Jurkat, Clone E6-1 (cell line): ENCODE measurements at places on chromosomes 1 and 21.
A peak's percentile ranks its signal among the peaks of the same experiment; 100 is the strongest.

DNA sequence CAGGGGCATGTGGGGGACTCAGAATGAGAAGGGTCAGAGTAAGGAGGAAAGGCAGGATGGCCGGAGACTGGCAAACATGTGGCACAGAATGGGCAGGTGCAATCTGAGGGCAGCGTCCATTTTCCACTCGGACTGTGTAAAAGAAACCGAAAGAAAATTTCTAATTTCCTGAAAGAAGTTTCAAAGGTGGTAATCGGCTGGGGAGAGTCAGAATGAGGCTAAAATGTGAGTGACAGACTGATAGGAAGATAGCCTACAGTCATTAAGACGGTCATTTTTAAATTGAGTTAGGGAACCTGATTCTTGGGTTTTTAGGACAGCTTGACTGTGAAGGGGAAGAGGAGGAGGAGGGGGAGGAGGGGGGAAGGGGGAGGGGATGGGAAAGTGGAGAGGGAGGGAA lies 23.6 kb downstream of the COA6 start:
- no peak for DNase-seq

- no peak for DNase-seq
Observed at GRCh38 chr1:7366955-7367665, 404.0 kb upstream of the VAMP3 start.

GRCh38 chr1:87394513-87394912 lies 65.8 kb downstream of the LMO4 start:
- no peak for DNase-seq

- DNase-seq: no peak
Observed at GRCh38 chr1:37879865-37880264, 20.5 kb upstream of the MTF1 start.

- no peak for DNase-seq
Observed at GRCh38 chr1:5577255-5578040, 414.8 kb downstream of the NPHP4 start.

GRCh38 chr1:209266590-209267205 lies 316.8 kb upstream of the CAMK1G start:
- DNase-seq: no peak

DNA sequence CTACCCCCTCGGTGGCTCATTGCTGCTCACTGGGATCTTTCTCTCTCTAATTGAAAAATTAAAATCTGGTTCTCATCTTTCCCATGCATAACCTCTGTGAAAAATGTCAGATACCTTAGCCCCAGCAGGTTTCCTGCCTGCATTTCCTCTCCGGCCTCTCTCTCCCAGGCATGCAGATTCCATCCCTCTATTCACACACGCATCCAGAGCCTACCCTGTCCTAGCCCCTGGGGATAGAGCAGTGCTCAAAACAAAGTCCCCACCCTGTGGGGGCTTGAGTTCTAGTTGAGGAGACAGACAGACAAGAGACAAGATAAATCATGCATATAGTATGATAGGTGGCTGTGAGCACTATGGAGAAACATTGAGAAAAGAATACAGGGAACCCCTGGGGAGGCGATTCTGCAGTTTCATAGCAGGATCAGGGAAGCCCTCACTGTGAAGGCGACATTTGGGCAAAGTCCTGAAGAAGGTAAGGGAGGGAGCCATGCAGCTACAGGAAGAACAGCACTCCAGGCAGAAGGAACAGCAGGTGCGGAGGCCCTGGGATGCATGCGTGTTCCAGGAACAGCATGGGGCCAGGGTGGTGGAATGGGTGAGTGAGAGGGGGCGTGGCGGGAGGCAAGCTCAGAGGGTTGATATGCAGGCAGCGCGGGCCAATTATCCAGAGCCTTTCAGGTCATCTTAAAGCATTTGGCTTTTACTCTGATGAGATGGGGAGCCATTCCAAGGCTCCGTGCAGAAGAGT lies 3.5 kb upstream of the BSND start:
- no peak for DNase-seq

DNA sequence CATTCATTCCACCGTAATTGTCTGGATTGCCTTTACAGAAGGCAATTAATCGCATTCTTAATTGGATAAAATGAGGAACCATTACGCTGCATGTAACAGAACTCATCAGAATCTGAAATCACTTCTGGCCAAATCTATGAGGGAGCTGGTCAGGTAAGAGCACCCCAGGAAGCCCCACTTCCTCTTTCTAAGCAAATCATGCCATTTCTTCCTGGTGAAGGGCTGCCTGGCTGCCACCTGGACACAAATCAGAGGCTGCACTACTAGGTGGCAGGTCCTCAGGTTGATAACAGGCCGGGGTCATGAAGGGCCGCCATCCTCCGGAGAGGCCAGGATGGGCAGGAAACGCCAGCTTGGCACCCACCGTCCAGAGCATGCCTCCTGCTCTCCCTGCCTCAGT lies 73.7 kb downstream of the CAPZB start:
- no peak for DNase-seq

DNA sequence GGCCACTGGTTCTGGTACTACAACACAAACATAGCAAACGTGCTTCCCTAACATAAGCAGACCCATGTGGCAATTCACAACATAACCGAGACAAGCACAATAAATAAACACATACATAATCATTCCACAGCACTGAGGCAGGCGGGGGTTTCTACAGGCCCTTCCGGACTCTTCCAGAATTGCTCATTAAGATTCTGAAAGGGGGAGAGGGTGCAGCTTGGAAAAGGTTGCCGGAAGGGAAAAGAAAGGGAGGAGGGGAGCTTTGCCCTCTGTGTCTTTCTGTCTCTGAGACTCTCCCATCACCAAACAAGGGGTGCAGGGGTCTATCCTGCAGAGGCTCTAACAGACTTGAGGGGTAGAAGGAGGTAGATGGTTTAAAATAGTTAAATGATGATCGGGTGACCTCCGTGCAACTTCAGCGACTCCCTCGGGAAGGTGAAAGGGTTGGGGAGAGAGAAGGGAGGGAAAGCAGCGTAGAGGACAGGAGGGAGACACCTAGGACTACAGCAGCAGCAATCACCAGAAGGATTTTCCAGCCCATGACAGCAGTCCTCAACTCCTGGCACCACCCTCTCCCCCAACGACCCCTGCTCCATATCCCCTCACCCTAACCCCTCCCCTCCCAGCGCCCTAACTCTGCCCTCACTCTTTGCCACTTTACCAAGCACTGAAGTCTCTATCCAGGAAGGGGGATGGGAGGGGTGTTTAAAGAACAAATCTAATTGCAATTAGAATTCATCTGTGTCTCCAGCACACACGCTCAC lies 365.5 kb upstream of the ESRRG start:
- no peak for DNase-seq

- no peak for DNase-seq
Observed at GRCh38 chr1:205012391-205013140, 30.4 kb upstream of the CNTN2 start.

- DNase-seq: no peak
Observed at GRCh38 chr1:226816576-226816975, 53.8 kb upstream of the PSEN2 start.

DNA sequence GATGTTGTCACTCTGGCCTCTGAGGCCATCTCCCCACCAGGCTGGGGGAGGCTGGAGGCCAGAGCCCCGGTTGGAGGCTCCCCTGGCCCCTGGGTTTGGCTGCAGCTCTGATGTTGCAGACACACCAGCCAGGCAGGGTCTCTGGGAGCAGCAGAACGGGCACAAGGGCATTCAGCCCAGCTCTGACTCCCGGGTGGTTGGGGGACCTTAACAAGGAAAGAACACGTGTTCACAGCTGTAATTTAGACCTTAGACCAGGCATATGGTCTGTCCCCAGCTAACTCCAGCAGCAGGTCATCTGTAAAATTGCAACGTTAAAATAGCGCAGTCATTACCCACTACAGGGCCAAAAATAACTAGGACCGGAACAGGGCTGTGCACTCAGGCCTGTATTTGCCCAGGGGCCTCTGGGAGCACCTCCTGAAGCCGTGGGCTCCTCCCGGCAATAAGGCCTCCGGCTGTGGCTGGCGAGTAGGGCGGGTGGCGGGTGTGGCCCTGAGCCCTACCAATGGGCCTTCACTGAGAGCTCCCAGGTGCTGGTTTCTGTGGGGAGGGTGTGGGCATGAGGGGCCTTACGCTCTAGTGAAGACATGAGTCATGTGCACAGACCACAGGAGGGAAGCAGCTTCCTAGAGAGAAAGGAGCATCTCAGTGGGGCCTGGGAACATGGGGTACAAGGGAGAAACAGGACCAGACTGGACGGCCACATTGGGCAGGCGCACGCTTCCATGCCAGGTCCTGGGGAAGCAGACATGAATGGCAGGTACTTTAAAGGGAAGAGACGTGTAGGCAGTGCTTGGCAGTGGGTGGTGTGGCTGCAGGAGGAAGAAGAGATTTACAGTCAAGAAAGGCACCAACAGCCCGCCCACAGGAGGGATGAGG lies 6.1 kb downstream of the LDLRAP1 start:
- peak; percentile 63 for DNase-seq

DNA sequence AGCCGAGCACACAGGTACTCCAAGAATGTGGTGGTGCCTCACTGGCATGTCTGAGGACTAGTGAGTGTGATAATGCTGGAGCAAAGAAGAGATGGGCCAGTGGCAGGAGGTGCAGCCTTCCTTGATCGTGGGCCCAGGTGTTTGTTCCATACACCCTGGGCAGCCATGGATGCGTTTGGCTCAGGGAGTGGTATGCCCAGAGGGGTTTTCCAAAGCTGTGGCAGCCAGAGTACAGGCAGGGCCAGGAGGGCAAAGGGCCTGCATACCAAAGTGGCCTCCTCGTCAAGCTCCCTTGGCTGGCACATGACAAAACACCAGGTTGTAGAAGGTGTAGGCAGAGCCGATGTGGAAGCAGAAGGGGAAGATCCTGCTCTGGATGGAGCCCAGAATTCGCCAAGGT lies 19.0 kb downstream of the PARS2 start:
- DNase-seq: no peak

GRCh38 chr1:78348496-78349284 lies 142.1 kb upstream of the PTGFR start:
- no peak for DNase-seq

- no peak for DNase-seq
Observed at GRCh38 chr1:84598846-84599741, 24.9 kb upstream of the CTBS start.

GRCh38 chr1:234311414-234311813 lies 61.8 kb upstream of the COA6 start:
- DNase-seq: no peak

DNA sequence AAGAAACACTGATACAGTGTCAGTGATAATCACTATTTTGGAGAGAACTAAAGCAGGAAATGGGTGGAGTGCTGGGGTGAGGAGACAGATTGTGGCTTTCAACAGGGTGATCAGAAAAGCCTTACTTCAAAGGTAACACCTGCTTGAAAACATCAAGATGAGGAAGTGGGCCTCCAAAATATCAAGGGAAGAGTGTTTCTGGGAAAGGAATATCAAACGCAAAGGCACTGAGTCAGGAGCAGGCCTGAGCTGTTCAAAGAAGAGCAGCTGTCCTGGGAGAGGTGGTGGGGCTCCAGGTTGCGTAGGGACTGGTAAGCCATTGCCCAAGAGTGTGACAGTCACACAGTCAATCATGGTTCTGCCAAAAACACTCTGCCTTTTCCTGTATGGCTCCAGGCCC lies 47.1 kb upstream of the ATP1A1 start:
- DNase-seq: peak; percentile 98

DNA sequence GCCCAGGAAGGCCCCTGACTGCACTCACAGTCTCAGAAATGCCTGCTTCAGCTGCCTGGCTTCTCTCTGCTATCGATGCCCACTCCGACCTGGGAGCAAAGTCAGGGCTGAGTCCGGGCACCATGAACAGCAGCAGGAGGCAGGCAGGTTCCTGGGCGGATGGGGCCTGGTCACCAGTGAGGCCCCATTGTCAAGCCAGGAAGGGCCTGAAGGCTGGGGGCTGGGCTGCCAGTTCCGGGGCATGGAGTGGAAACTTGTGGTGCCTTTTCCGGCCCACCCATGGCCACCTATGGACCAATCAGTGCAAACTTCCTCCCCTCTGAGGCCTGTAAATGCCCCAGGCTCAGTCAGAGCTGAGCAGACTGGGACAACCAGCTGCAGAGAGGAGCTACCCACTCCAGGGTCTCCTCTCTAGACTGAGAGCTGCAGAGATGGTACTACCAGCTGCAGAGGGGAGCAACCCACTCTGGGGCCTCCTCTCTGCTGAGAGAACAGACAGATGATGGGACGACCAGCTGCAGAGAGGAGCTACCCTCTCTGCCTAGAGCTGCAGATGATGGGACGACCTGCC lies 286.5 kb downstream of the SMYD3 start:
- DNase-seq: no peak

DNA sequence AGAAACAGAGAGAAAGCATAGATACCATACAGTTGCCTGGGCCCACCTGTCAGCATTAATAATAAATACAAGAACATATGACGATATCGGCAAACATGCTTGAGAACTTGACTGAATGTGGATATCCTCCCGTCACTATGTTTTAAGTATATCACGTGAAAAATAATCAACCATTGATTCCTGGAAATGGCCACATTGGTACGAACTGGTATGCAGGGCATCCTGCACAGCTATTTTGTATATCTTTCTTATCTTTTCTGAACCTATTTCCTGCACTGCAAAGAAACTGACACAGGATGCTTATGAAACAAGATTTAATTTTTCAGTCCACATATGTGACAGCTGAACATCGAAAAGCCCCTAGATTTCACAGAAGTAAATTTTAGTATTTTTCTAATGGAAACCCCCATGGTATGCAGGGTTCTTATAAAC lies 22.8 kb upstream of the RGS1 start:
- no peak for DNase-seq

GRCh38 chr1:192549937-192550336 lies 25.6 kb upstream of the RGS1 start:
- DNase-seq: no peak

DNA sequence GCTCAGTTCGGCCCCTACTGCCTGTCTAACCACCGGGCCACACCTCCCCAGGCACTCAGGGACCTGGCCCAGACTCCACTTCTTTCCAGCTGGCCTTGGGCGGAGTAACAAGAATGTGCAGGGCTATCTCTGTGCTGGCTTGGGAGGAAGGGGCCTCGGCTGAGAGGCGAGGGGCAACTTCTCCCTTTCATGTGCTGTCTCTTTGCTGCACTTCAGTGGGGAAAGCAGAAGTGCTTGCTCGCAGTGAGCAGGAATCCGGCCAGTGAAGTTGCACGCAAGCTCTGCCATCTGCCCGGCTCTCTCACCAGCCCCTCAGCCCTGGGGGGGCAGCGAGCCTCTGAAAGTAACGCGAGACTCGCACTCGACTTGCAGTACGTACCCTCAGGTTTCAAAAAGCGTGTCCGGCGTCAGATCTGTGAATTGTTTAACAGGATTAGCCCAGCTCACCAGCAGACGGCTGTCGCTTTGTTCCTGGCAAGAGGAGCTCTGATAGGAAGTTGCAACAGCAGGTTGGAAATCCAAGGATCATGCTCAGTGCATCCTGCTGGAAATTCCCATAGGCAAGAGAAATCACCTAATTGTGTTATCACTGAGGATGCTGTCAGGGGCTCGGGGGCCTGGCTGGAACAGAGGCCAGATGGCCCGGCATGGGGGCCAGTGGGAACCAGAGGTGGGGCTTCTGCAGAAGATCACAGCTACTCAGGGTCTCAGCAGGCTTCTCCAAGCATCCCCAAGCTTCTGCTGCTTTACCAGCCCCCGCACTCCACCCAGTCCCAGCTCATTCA lies 221.1 kb downstream of the NPHP4 start:
- DNase-seq: no peak

GRCh38 chr1:96997717-96998116 lies 276.1 kb downstream of the PTBP2 start:
- DNase-seq: no peak

- no peak for DNase-seq
Observed at GRCh38 chr1:63774617-63775417, 1.0 kb downstream of the ROR1 start.

- DNase-seq: no peak
Observed at GRCh38 chr21:45655124-45655523, 11.6 kb downstream of the PCBP3 start.
